ENCODE measurements at places on chromosomes 5 and 9.

DNA sequence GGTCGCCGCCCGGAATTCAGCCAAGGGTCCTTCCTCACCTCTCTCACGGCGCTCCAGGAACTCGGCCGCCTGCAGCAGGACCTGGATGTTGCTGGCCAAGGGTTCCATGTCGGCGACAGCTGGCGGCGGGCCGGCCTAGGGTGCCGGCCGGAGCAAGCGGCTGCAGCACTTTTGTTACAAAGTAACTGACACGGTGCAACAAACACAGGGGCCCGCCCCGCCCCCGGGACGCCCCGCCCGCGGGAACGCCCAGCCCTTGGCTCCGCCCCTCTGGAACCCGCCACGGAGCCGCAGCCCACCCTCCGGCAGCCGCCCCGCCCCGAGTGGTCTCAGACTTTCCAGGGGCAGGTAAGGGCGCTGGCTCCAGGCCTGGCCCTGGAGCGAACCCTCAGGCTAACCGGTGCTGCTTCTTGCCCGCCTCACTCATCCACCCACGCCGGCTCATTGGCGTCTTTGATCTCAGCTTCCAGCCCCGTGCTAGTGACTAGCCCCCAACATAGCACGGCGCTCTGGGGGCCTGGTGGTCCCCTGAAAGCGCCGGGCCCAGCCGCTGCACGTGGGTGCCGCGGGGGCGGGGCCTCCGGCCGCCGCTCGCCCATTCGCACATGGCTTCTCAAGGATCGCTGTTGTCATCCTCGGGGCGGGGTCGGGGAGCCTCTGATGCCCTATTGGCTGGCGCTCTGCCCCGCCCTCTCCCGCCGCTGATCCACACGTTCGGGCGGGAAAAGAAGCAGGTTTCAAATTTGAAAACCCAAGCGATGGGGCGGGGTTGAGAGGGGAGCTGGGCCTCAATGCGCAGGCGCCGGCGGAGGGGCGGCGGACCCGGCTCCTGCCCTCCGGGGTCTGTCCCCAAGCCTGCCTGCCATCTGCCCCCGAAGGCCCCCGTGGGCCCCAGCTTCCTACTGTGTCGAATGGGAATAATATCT is at the start of gene MXD3:
TSS of gene MXD3 (minus strand) at position 176 of the 926 bp plus-strand sequence. CDS start at position 108, 68 bp downstream.
- peak; percentile 99 for DNase-seq

DNA sequence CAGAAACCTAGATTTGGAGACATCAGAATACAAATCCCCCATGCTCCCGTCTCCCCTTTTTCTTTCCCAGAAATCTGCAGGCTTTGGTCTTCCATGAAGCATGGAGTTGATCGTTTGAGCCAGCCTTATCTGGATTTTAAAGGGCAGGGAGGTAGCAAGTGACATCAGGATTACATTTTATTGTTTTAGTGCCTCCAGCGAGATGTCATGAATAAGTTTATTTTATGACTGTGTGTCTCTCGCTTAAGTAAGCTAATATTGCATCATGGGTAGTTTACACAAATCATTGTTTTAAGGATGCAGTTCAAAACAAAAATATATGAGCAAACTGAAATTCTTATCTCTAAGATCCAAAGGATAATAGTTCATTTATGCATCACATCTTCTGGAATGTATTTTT is 50.7 kb upstream of the TNFSF8 start:
- DNase-seq, result no peak

DNA sequence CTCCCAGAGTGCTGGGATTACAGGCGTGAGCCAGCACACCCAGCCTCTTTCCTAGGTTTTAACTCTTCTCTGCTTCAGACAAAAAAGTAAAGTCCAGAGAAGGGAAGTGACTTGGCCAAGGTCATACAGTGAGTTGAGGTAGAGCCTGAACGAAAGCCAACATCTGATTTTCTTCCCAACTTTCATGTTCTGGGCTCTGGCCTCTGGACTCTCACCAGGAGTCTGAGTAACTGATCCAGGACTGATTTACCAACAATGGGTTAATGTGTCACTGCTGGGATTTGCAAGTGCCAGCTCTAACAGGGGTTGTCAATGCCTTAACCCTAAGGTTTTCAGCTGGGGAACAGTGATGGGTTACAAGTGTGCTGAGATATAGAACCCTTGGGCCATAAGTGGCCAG is 32.2 kb upstream of the LARP1 start:
- no peak for DNase-seq

DNA sequence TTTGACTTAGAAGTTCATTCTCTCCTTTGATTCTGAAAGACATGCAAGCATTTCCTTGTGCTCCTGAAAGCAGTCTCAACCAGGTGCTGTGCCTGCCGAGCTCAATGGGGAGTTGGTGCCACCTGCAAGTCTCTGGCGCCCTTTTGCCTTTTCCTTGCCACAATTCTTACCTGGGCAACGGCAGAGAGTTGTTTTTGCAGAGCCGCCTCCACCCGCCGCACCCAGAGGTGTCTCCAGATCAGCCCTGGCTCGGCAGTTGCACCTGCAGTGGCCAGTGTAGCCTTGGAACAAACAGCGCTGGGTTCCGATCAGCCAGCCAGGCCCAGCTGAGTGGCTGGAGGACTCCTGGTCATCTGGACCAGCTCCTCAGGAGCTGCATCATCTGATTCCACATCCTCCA is 262.9 kb downstream of the IRX2 start:
- no peak for DNase-seq

GRCh38 chr5:113813466-113813865 is 300.0 kb downstream of the YTHDC2 start:
- DNase-seq, result no peak
